ENCODE measurements at places on chromosomes 3 and 15.

DNA sequence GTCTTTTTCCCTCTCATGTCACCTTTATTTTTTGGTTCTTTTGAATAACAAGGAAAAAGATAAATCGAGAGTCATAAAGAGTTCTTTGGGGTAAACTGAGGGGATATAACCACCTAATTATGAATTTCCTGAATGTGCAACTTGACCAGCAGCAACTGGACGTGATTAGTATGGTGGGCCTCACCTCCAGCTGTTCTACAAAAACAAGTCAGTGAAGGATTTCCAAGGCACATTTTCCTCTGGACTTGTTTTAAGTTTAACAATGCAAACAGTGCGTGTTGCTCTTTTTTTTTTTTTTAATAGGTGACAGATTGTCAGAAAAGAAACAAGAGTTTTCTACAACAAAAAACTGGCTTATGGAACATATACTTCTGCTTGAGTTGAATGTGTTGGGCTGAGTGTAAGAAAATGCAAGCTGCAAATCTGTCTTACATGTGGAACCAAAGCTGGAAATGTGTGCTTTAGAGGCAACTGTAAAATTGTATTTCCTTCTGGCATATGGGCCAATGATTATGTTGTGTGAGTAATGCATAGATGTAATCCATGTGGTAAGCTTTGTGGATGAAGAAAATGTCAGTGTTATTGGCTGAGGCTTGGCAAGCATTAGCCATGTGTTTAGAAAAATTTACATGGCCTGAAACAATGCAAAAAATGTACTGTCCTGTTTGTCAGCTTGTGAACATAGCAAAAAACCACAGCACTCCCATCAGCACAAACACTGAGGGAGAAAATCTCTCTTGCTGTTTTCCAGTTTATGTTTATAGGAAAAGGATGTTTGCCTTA, 44.5 kb upstream of the FNDC3B start:
- no peak for DNase-seq

DNA sequence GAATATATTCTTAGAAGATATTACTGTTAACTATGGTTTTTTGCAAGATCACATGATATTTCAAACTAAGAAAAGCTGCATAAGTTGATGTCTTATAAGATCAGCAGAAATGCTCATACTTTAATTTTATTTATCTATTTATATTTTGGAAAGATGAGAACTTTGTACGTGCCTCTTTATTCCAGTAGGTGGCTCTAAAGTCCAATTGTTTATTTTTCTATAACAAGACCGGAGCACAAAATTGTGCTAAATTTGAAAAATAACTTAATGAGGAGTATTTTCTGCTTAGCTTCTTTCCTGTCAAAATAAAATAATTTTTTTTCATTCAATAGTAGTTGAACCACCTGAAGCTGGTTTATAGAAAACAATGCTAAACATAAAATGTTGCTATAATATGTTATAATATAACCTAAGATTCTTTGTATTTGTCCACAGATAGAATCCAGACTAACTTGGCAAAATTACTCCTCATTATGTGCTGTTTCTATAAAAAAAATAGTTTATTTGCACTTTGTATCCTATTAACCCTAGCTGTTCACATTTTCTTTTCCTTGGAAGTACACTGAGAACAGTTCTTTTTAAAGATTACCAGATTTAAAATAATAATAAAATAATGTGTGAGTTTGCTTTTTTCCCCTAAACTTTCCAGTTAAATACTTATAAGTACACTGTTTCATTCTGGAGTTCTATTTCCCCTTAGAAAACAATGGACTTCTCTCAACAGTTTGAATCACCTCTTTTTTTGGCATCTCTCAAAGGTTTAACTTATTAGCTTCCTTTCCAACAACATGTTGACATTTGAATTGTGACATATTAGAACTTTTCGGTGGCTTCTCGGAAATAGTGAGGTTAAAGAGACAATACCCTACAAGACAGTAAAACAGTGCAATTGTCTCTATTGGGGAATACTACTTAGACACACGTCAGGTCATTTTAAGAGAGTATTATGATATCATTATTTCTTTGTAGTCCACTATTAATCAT, 530.0 kb downstream of the MECOM start:
- no peak for DNase-seq

- no peak for DNase-seq
Observed at GRCh38 chr3:33940736-33941135, 142.3 kb downstream of the PDCD6IP start.

GRCh38 chr3:110932567-110932966, 139.0 kb upstream of the NECTIN3 start:
- DNase-seq = no peak

GRCh38 chr3:14570864-14571263, 30.7 kb upstream of the GRIP2 start:
- no peak for DNase-seq

DNA sequence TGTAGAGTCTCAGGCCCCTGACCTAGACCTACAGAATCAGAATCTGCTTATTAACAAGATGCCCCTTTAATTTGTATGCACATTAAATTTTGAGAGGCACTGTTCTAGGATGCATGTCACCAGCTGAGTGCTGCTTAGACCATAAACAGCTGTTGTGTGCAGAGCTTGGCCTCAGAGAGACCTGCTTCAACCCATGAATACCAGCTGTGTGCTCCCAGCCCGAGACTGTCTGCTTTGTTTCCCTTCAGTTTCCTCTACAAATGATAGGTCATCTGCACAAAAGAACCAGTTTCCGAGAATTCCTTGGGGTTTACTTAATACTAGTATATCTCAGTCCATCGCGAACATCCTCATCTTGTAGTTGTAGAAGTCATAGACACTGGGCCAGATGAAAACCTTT, 158.5 kb upstream of the PFN2 start:
- no peak for DNase-seq

DNA sequence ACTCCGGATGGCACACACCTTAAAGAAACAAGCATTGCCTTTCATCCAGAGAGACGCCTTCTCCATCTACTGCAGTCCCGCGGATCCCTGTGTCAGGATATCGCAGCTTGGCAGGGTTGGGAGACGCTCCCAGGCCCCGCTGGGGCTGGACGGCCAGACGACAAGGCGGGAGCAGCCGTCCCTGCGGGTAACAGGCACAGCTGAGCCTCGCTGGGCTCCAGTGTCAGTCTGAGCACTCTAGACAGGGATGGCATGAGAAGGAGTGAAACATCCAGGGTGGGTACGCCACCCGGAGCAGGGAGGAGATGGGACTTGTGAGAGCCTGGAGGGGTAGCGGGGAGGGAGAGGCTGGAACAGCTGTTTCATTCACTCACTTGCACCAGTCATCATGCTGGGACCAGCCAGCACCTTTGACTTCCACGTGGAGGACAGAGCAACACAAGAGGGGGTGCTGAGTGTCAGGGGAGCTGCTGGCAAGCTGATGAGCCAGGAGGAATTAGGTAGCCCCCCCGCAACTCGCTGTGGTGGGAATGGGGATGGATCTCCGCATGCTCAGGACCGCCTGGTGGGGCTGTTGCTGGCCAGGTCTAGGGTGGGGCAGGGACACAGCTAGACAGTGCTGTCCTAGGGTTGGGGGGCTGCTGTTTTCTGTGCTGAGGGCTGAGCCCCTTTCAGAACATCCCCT, 31.6 kb upstream of the SNRPA1 start:
- DNase-seq = no peak

DNA sequence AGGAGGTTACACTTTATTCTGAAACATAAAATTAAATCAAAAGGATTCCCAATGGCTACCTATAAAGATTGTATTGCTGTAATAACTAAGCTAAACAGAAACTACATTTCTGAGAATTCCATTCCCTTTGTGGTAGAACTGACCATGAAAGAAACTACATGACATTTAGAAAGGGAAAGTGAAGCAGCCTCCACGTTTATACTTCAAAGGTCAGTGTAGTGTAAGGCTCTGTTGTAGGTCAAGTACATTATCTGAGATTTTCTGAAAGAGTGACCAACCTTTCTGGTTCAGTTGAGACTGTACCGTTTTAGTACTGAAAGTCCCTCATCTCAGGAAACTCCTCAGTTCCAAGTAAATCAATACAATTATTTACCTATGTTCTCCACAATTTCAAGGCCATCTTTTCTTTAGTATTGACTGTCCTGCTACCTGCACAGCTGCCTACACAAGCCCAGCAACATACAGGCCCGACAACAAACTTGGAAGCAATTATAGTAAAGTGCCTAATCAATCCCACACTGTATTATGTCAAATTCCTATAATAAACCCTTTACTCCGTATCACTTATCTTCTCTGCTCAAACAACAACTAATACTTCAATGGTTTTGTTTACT, 343.0 kb downstream of the PLOD2 start:
- DNase-seq = no peak

- no peak for DNase-seq
Observed at GRCh38 chr15:100642213-100642949, 40.0 kb downstream of the ASB7 start.

GRCh38 chr15:40279437-40280141, 3.3 kb downstream of the ANKRD63 start:
- peak; percentile 52 for DNase-seq

DNA sequence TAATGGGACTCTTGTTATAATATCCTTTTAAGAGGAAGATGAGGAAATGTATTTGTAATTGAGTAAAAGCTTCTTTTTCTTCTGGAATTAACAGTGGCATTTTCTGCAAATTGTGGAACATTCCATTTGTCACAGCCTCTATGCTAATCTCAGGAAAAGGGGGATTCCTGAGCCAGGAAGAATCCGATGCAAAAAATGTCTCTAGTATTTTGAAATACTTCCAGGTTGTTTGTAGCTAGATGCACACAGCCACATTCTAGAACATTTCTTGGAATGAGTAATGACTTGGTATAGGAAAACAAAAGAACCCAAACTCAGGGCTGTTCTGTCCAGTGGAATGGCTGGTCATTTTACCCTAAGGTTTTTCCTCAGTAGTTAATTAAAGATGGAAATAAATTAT, 98.5 kb upstream of the SLC2A2 start:
- DNase-seq = no peak

DNA sequence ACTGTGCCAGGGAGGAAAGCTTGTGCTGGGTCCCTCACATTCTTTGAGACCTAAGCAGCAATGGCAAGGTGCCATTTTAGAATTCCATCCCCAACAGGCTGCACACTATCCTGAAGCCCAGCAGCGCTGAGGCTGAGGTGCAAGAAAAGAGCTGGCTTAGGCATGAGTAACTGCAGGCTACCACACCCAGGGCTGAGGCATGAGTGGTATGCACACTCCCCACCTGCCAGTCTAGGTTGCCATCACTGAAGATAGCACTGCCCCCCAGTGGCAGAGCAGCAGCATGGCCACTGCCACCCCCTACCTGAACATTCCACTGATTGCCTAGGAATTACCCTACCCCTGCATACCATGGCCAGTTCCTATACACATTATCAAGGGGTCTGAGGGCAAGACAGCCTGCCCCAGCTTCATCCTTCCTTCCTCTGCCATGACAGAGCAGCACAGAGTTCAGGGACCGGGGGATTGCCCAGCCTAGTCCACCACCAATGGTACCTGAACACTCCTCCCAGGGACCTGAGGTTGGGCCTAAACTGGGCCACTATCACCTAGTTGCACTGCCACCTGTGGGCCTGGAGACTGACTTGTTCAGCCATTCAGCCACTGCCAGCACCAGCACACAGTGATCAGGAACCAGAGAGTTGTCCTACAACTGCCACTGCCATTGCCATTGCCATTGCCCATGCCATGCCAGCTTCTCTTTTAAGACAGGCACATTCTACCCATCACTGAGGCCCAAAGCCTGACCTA, 129.8 kb downstream of the SATB1 start:
- DNase-seq = no peak

DNA sequence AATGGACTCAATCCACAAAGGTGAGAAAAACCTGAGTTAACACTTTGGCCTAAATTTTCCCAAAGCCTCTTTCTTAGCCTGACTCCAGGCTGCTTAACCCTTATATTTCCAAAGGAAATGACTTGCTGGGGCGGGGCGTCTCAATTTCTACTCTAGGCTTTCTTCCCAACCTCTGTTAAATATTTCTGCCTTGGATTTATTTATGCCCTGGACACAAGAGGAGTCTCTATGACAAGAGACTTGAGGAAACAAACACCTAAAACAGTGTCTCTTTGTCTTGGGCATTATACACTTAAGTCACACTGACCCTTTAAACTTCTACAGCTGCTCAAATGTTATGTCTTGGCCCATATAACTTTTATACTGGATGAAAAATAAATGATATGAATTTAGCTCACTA, 28.3 kb upstream of the AP4E1 start:
- DNase-seq = no peak

DNA sequence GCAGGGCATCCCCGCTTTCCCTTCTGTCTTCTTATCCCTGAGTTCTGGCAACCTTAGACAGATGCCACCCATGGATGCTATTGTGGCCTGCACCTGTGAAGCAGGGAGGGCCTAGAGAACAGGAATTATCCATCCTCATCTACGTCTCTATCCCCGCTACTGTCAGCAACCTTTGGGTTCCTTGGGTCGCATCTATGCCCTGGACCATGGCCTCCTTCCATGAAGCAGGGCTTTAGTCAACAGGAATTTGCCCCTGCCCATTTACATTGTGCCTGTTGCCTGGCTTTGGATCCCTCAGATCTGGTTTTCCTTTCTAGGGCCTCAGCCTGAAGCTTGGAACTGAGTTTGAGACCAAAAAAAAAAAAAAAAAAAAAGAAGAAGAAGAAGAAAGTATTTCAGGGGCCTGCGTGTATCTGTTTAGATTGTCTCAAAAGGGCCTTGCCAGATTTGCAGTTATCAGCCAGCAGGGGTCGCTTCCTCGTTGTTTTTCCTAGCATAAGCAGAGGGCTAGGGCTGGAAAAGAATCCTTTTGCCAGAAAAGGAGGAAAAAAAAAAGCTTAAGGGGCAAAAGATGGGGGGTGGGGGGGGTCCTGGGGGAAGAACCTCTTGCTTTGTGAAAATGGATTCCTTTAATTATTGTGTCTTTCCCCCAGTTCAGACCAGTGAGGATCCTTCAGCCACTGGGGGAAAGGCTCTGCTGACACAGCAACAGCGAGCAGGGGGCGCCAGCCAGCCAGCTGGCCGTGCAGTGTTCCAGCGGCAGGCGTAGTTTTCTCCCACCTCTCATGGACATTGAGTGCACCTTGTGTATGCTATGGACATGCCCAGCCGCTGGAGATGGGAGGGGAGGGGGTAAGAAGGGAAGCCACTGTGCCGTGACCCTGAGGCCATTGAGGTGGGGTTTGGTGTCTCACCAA, 65.7 kb upstream of the ALDH1L1 start:
- no peak for DNase-seq

DNA sequence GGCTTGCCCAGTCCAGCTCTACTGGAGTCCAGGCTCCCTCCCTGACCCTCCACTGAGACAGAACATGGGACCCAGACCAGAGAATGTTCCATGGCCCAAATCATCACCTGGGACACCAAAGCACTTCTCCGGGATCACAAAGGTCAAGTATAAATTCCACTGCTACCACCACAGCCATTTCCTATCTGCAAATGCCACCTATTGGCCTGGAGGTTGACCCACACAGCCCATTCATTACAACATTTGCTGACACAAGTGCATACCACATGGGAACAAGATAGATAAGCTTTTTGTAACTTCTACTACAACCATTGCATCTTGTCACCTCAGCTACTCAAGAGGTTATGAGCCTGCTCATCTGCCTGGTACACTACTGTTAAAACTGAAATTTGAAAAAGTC, 126.8 kb upstream of the NECTIN3 start:
- DNase-seq = no peak

GRCh38 chr3:110069761-110070160, 732.4 kb upstream of the DPPA4 start:
- DNase-seq = no peak

GRCh38 chr3:179432021-179432420, 19.2 kb downstream of the GNB4 start:
- peak; percentile 19 for DNase-seq

All from CD4-positive, alpha-beta T cell treated with Interleukin-15 for 1 hour (primary cell).